SW 1271 (cell line): ENCODE measurements at places on chromosomes 4 and X.
A peak's percentile ranks its signal among the peaks of the same experiment; 100 is the strongest.

DNA sequence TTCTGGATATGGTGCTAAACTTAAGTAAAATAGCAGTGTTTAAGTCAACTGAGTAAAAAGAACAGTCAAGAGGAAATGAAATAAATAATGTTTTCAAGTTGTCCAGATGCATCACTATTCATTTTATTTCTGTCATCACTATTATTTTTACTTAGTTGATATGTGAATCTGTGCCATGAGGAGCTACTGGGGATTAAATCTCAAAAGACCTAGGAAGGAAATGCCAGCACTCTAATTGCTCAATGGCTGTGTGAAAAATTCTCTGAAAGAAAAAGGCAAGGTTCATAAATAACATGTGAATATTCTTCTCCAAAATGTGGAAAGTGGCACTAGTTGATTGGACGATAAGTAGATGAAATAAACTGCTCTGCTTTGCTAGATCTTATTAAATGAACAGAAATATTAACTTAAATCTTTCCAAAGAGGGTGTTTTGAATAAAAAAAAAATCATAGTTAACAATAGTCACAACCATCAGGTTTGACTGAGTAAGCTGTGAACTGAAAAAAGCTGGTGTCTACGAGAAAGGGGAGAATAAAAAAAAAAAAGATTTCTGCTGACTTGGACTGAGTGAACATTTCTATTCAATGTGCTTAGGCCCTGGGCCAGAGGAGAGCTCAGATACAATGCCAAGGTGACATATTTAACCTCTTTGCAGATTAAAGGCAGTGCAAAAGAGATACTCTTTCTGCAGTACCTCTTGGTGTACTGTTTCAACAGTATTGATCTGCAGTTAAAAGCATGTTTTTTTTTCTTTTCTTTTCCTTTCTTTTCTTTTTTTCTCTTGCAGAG, 1.6 kb downstream of the SPARCL1 start:
- DNase-seq: no peak

DNA sequence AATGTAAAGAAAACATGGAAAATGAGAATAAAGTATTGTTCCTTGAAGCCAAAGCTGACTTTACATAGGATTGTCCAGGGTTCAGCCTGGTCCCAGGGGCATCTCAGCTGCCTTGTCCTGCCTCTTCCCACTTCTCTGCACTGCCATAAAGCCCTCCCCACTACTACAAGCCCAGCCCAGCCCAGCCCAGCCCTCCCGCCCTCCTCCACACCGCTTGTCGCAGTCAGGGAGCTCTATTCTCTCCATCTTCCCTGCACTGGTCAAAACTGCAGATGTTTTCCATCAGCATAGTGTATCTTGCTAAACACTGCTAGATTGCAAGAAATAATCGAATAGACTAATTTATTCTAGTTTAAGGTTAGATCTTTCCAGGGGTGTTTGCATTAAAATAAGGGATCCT, 100.3 kb downstream of the TENM3 start:
- no peak for DNase-seq

GRCh38 chrX:38312436-38312835, 14.9 kb downstream of the RPGR start:
- DNase-seq: peak; percentile 0

DNA sequence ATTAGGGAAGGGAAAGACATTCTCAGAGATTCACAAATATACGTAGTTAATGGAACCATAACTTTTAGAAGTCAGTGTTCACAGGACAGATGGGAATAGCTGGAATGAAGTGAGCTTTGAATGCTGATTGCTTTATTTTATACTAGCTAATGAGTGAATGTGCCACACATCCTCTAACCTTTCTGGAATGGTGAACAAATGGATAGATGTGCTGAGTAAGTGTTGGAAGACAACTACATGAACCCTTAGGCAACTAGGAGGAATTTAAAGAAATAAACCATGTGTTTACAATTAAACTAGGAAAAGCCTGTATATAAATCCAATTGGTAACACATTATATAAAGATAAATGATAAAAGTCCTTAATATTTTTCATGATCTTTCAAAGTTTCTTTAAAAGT, 91.6 kb upstream of the LIMCH1 start:
- no peak for DNase-seq

GRCh38 chrX:45614853-45615252, 414.2 kb upstream of the DIPK2B start:
- DNase-seq: no peak

GRCh38 chr4:184472614-184473498, 1.5 kb downstream of the IRF2 start:
- DNase-seq: peak; percentile 8

DNA sequence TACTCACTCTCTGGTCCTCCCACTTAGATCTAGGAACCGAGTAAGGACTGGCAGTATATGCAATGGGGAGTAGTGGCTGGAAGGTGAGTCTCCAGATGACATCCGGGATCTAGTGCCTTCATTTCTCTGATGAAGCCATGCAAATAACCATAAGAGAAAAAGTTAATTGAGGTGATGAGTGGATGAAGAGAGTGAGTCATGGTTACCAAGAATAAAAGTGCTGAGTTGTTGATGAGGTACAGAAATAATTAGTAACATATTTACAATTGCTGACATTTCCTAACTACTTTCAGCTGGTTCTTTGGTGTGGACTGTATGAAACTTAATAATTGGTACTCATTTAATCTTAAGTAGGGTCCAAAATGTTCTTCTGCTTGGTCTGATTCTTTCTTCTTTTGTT, 146.7 kb upstream of the PITX2 start:
- no peak for DNase-seq
